Upper lobe of left lung (tissue), 6 donors: ENCODE measurements at places on chromosomes 3 and 15.
A peak's percentile ranks its signal among the peaks of the same experiment; 100 is the strongest.

- no peaks in the 10 kb centered on the region for H3K4me1 ChIP-seq
- no peak for DNase-seq
- peaks cover 18% of the 10 kb centered on the region for H3K36me3 ChIP-seq
- H3K4me3 ChIP-seq, result no peak overlapping the region
- H3K27me3 ChIP-seq, result no peaks in the 10 kb centered on the region
These were observed 74.1 kb downstream of the ARHGAP31 start for GRCh38 chr3:119368298-119368697.

GRCh38 chr3:194688200-194688740 lies 2.6 kb downstream of the FAM43A start:
- H3K36me3 ChIP-seq, result no peaks in the 10 kb centered on the region
- peak overlapping the region; percentile 68 for H3K4me3 ChIP-seq
- no peaks in the 10 kb centered on the region for H3K27me3 ChIP-seq
- H3K4me1 ChIP-seq, result peaks cover 51% of the 10 kb centered on the region

DNA sequence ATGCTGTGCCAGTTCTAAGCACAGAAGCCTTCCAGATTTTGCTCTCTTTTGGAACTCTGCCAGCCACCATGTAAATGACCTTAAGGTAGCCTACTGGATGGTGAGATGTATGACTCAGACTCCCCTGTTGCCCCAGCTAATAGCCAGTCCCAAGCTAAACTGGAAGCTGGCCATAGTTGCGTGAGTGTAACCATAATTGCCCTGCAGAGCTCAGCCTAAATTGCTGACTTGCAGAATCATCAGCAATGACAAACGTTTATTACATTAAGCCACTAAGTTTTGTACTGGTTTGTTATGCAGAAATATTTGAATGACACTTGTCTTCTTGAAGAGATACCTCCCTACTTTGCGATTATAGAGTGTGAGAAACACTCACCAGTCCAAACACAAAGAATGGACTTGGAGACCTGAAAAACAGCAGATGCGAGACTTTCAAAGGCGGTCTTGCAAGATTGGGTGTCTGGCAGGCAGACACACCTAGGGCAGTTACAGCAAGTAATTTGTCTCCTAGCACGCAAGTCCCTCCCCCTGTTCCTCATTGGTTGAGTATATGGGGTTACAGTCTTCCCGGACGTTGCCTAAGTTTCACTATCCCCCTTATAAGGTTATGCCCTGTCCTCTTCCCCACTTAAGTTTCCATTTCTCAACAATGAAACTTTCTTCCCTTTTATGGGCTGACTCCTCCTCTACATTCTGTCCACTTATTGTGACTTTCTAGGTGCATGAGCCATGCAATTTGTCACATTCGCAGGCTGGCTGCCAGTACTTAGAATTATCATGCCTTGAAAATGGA lies 83.6 kb upstream of the XCR1 start:
- DNase-seq, result peak; percentile 76
- H3K36me3 ChIP-seq, result no peaks in the 10 kb centered on the region
- peak overlapping the region; percentile 67 for H3K27ac ChIP-seq
- H3K4me1 ChIP-seq, result peaks cover 42% of the 10 kb centered on the region
- no peaks in the 10 kb centered on the region for H3K27me3 ChIP-seq

- H3K4me1 ChIP-seq, result no peaks in the 10 kb centered on the region
- no peak overlapping the region for H3K4me3 ChIP-seq
- H3K27me3 ChIP-seq, result no peaks in the 10 kb centered on the region
- H3K36me3 ChIP-seq, result peaks cover 4% of the 10 kb centered on the region
- H3K27ac ChIP-seq, result no peak overlapping the region
These were observed 42.2 kb downstream of the CLDN18 start for GRCh38 chr3:138051947-138052802.

- peak overlapping the region; percentile 42 for H3K4me3 ChIP-seq
- H3K27me3 ChIP-seq, result no peaks in the 10 kb centered on the region
- H3K36me3 ChIP-seq, result no peaks in the 10 kb centered on the region
- H3K27ac ChIP-seq, result peak overlapping the region; percentile 83
- peak; percentile 48 for DNase-seq
- H3K4me1 ChIP-seq, result peaks cover 50% of the 10 kb centered on the region
These were observed 1.3 kb upstream of the ETV5 start for GRCh38 chr3:186109897-186110803.

DNA sequence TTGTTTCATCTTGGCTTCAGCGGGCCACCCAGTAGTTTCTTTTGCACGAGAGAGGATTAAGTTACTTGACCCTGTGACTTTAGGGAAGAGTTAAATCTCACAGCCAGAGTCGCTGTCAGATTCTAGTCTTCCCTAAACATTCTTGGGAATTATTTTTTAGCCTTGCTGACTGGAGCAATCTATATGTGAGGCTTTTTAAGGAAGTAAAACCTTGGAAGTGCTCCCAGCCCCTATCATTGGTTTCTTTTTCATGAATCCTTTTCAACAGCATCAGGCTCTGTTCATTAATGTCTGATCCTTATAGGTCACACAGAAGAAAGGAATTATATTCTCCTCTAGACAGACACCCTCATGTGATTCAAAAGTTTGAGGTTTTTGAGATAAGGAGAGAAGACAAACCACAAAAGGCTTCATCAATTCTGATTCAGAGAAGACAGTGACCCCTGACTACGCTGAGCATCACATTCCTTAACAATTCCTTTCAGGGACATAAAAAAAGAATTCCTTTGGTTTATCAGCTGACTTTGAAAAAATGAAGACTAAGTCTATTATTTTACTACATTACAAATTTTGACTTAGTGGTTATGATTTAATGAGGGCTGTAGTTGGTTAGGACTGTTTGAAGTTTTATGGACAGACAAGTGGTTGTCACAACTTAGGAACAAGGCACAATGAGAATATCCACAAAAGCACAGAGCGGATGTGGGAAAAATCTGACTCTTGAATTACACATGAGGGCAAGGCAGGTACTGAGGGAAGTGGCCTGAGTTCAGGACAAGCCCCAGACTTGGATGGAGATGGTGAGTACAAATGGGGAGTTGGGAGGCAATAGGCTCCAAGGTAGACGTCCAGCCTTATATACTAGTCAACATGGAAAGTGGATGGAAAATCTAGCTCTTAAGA lies 171.1 kb upstream of the STT3B start:
- H3K4me1 ChIP-seq, result no peaks in the 10 kb centered on the region
- no peak overlapping the region for H3K27ac ChIP-seq
- DNase-seq, result no peak
- H3K27me3 ChIP-seq, result no peaks in the 10 kb centered on the region
- H3K36me3 ChIP-seq, result no peaks in the 10 kb centered on the region
